ENCODE measurements at places on chromosomes 4 and X.

DNA sequence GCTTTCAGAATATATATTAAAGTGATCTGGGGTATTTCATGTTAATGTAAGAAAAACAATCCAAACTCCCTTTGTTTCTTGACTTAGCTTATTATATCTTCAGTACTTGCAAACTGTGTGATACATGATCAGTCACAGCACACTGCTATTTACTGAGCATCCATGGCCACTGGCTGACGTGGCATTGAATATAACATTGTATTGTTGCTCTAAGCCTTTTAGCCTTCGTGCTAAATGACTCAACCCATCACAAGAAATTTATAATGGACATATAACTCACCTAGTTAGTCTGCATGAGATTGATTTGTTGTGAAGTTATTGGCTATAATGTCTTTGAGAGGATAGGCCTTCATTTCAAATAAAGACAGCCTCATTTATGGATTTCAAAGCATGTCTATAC, 642.6 kb downstream of the IL1RAPL1 start:
- DNase-seq: no peak

DNA sequence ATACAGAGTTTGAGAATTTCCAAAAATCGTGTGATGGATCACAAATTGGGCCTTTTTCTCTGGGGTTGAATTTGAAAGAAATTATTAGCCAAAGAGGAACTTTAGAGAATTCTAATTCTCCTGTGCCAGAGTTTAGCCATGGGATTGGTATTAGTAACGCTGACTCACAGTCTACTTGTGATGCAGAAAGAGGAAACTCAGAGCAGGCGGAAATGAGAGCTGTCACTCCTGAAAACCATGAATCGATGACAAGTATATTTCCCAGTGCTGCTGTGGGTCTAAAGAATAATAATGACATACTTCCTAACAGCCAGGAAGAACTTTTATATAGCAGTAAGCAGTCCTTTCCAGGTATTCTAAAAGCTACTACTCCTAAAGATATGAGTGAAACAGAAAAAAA, 64.9 kb downstream of the N4BP2 start:
- peak; percentile 41 for DNase-seq

GRCh38 chr4:6002926-6003325, 15.3 kb downstream of the C4orf50 start:
- no peak for DNase-seq

GRCh38 chr4:173009129-173009823, 159.3 kb upstream of the GALNT7 start:
- no peak for DNase-seq

GRCh38 chr4:18234108-18234507, 212.6 kb upstream of the LCORL start:
- DNase-seq: no peak

DNA sequence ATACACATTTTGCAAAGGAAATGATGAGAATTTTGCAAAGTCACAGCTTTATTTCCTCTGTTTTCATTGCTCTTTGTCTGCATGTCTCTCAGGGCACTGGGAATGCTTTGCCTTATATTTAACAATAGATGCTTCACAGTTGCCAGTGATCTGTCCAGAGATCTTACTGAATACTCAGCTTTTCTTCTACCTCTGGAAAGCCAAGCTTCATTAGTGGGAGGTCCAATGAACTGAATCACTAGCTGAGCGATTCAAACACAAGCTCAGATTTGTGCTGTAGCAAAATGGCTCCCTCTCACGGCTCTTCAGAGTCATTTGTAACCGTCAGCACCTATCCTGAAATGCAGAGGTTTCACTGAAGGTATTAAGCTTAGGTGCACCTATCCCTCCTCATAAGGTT, 138.9 kb downstream of the DCLK2 start:
- no peak for DNase-seq

DNA sequence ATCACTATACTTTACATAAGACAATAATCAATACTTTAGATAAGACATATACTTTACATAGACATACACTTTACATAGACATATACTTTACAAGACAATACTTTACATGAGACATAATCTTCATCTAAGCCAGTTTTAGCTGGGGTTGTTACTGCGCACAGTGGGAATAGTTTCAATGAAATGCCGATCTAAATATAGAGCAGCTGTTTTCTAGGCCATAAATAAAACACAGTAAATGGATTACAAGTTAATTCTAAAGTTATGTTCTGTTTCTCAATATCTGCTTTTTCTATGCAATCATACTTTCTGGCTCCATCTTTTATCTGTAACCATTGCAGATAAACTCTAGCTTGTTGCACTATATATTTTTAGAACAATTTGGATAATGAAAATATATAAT, 1470.6 kb upstream of the PABPC4L start:
- DNase-seq: no peak

DNA sequence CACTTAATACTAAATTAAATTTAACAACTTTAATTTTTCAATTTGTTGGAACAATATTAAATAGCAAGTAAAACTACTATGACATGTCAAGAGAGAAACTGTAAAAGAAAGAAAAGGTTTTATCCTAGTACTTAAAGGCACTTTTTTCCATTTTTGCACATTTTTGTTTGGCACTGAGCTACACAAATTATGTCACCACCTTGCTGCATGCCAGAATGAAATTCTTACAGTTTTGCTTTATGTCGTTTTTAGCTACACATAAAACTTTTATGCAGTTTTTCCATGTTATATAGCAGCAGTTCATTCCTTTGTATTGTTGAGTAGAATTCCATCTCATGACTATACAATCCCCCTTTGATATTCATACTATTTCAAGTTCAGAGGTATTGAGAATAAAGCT, 99.1 kb upstream of the RXFP1 start:
- DNase-seq: no peak

GRCh38 chrX:139286342-139286741, 244.2 kb upstream of the F9 start:
- no peak for DNase-seq

- DNase-seq: no peak
These were observed 1667.9 kb upstream of the PCDH7 start for GRCh38 chr4:29052266-29052665.

GRCh38 chrX:40010550-40011321, 87.0 kb downstream of the BCOR start:
- DNase-seq: peak; percentile 26

DNA sequence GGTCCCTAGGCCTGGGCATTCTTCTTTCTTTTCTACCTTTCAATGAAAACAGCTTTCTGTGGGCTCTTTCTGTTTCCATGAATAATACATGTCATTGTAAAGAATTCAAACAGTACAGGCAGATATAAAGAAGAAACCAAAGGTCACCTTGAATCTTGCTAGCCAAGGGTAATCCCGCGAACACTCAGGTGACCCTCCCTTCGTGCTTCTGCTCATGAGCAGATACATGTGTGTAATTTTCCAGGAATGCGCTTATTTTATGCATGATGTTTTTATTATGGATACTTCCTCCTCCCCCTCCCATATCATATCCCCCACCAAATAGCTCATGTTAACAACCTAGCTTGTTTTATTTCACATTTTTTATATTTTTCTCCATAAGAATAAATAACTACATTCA, 9.6 kb upstream of the JAKMIP1 start:
- no peak for DNase-seq

GRCh38 chr4:114281164-114281960, 301.9 kb upstream of the ARSJ start:
- no peak for DNase-seq

GRCh38 chrX:119082278-119082677, 9.5 kb downstream of the CT47C1 start:
- no peak for DNase-seq

DNA sequence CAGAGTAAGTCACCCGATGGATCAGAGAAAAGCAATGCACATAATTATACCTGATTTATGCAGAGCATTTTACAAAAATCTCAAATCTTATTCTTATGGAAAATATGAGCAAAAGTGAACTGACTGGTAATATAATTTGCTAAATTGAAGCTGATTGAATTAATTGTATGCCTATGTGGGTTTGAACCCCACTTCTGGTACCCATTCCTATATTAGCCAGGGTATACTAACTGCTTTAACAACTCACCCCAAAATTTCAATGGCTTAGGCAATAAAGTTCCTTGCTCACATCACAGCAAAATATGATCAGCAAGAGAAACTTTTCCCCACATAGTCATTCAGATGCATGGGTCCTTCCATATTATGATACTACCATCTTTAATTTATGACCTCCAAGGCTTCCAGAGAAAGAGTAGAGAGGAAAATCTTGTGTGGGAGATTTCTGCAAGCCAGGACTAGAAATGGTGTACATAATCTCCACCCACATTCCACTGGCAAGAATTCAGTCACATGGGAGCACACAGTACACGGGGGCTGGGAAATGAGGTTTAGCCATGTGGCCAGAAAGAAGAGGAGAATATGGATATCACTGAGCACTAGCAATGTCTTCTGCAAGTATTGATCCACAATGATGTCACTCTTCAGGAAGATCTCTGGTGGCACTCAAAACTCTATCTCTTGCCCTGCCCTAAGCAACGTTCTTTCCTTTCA, 640.7 kb downstream of the BCOR start:
- no peak for DNase-seq

GRCh38 chrX:129769467-129770154, 10.1 kb upstream of the SASH3 start:
- peak; percentile 86 for DNase-seq

GRCh38 chrX:120517936-120518335, 42.8 kb downstream of the CUL4B start:
- DNase-seq: no peak

GRCh38 chrX:77450996-77451395, 3.8 kb downstream of the FGF16 start:
- no peak for DNase-seq

DNA sequence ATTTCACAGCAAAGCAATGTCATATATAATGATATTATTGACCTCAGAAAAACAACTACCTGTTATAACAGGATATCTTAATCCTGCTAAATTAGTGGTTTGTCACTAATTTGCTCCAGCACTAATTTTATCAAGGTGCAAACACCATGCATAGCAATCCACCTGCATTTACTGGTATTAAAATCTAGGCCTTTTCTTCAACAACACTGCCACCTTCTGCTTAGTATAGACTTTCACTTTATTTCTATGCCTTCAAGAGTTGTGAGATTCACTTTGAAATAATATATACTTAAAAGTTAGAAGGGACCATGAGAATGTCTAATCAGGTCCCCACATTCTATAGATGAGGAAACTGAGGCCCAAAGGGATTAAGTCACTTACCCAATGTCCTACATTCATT, 82.1 kb upstream of the IQCM start:
- DNase-seq: no peak

- peak; percentile 0 for DNase-seq
These were observed 25.1 kb downstream of the PIR start for GRCh38 chrX:15468036-15468435.

DNA sequence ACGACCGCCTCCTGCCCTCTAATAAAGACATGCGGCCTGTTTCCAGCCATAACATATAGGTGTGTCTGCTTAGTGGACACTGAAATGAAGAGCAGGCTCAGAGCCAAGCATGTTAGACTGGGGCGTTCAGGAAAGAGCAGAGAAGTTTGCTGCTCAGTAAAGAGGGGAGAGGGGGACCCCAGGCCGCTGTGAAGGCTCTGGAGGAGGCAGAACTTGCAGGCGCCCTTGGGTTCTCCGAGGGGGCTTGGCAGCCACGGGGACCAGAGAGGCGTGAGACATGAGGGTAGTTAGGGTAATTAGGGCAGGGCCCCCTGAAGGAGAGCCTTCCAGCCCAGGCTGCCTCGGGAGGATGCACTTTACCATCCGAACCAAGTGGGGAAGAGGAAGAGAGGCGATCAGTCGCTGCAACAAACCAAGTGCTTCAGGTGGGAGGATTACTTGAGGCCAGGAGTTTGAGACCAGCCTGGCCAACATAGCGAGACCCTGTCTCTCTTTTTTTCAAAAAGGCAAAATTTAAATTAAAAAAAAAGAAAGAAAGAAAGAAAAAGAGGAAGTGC, 46.6 kb upstream of the CDKN2AIP start:
- no peak for DNase-seq

GRCh38 chrX:10897768-10898167, 213.4 kb upstream of the HCCS start:
- no peak for DNase-seq

GRCh38 chrX:114047558-114047957, 536.3 kb upstream of the HTR2C start:
- DNase-seq: no peak

GRCh38 chr4:108185252-108185651, 16.5 kb upstream of the LEF1 start:
- no peak for DNase-seq

- DNase-seq: no peak
These were observed 65.9 kb downstream of the ZNF711 start for GRCh38 chrX:85309717-85310116.

DNA sequence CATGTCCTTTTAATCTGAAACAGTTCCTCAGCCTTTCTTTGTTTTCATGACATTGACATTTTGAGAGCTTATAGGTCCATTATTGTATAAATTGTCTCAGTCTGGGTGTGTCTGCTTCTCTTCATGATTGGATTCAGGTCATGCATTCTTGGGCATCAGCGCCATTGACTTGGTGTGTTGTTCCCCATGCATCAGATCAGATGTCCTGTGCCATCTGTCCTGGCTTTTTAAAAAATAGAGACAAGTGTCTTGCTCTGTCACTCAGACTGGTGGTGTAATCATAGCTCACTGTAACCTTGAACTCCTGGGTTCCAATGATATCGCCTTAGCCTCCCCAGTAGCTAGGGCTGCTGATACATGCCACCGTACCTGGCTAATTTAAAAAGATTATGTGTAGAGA, 55.7 kb downstream of the TBC1D14 start:
- no peak for DNase-seq

GRCh38 chr4:54187148-54187547, 41.9 kb upstream of the PDGFRA start:
- no peak for DNase-seq

DNA sequence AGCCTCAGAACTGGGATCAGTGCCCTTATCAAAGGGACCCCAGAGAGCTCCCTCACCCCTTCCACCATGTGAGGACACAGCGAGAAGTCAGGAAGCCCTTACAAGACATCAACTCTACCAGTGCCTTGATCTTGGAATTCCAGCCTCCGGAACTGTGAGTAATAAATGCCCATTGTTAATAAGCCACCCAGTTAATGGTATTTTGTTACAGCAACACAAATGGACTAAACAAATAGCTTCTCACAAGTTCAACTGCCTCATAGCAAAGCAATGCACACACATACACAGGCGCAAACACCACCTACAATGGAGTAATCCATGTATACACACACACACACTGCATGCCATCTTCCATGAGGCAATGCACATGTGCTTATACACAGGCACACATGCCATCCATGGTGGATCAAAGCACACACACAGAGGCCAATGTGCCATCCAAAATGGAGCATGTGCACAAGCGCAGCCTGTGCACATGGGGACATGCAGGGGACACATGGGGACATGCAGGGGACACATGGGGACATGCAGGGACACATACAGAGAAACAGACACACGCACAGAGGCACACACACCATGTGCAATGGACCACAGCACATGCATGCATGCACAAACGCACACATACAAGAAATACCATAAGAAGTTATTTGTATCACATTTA, 137.6 kb upstream of the TBL1X start:
- no peak for DNase-seq

DNA sequence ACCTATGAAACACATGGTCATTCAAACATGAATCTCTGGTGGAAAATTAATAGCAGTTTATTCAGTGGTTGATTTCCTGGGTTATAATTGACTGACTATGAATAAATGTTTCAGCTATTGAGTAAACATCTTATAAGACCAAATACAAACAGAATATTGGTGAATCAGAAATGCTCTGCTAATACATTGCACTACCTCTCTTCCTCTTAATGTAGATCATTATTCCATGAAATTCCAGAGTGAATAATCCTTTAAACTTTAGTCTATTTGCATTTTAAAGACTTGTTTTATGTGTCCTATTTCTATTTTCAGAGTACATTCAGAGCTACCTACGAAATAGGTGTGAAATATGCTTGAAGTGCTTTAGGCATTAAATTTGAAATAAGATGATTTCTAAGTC, 715.4 kb downstream of the ADGRL3 start:
- DNase-seq: no peak

Measured in KG1 (cell line).